ENCODE measurements at places on chromosomes 3 and 15. TPM values are rescaled to one million over a fixed set of nuclear protein-coding genes. Genes with fewer than 3 reads are reported as not detected.

CD200R1 gene
- 2.3 TPM for total RNA-seq

B3GALNT1 gene
- 2.4 TPM for total RNA-seq

PPP1R14D gene
- not detected for total RNA-seq

GOLGA8J gene
- 0.11 TPM for total RNA-seq

MBD4 gene
- total RNA-seq, result 40.4 TPM

All from activated T-cell treated with anti-CD3 and anti-CD28 coated beads, Interleukin-2, amount 50 U/mL, for 4 hours (primary cell).